ENCODE measurements at places on chromosomes 5 and 9.

GRCh38 chr9:135926402-135927194, 19.3 kb upstream of the CAMSAP1 start:
- DNase-seq, result peak; percentile 80

DNA sequence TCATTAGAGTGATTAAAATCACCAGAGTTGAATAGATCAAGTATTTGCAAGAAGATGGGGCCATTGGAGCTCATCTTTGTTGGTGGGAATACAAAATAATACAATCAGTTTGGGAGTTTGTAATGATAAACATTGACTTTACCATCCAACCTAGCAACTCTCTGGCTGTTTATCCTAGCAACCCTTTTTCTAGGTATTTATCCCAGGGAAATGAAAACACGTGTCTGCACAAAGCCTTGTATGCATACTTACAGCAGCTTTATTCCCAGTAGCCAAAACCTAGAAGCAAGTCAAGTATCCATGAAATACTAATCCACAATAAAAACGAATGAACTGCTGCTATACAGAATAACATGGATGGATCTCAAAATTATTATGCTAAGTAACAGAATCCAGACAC, 152.7 kb upstream of the DAB2 start:
- no peak for DNase-seq

DNA sequence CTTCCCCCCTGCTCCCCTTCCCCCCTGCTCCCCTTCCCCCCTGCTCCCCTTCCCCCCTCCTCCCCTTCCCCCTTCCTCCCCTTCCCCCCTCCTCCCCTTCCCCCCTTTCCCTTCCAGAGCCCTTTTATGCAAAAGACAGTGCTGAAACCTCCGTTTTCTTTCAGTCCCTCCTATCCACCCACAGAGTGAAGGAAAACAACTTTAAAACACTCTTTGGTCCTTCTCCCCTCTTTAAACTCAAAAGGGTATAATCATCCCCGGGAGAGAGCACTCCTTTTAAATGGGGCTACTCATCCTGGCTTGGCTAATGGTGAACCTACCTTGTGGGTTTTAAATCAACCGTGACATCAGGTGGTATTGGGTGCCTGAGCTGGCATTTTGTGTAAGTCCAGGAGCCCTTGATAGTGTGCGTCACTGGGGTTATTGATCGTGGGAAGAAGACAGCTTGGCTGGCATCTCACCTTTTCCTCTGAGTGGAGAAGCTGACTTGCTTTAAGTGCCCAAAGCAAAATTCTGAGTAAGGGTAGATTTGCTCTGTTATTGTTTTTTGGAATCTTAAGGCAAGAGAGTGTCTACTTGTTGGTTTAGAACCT, 2.7 kb downstream of the LARP1 start:
- DNase-seq, result no peak

GRCh38 chr9:116279230-116279629, 125.6 kb downstream of the PAPPA start:
- no peak for DNase-seq

- peak; percentile 94 for DNase-seq
These were observed at the start of gene PCSK5 for GRCh38 chr9:75890472-75891276. TSS of gene PCSK5 (plus strand) at chr9:75890673. CDS start at chr9:75891182, 509 bp downstream.

DNA sequence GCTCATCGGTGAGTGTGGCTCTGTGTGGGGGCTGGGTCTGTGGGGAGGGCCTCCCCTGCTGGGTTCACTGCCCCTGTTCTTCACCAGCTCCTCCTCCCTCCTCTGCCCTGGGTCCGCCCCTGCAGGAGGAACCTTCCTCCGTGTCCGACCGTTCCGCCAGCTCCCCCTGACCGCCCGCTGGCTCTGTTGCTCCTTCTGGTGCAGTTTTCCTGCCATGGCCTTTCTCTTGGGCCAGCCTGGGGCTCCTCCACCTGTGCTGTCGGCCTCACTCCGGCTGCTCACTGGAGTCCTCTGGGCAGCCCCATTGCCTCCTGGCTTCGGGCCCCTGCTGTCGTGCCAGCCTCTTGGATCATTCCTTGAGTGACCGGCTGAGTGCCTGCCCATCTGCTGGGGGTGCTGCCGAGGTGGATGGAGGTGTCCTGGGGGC, 12.3 kb downstream of the RNU6ATAC start:
- no peak for DNase-seq

GRCh38 chr5:58446024-58446423, 13.9 kb downstream of the PLK2 start:
- DNase-seq, result no peak

DNA sequence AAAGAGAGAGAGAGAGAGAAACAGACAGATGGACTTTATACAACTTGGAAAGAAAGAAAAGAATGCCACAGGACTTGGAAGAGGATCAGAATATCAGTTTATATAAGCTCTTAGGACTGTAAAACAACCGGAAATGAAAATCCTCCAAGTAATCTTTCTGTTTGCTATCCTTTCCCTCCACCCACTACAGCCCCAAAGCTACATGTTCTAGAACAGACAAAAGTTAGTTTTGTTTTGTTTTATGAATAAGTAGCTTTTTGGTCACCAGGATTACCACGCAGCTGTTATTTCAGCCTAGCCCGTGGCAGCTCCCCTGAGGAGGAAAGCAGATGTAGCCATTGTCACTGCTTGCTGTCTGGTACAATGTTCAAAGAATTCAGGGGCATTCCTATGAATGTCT, 66.6 kb downstream of the SH3TC2 start:
- DNase-seq, result no peak

DNA sequence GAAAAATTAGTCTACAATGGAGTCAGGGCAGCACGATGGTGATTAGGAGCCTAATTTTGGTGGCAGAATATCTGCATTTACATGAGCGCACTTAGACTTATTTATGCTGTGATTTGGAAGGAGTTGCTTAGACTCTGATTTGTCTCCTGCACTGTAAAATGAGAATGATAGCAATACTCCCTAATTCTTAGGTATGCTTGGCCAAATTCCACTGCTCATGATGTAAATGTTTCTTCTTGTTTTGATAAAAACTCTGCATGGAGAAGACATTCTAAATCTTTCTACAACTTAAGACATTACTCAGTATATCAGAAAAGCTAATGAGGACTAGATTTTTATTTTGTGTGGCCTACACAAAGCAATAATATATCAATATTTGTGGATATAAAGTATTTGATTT, 205.4 kb downstream of the CDH18 start:
- DNase-seq, result no peak

GRCh38 chr9:126942399-126942798, 27.8 kb downstream of the RALGPS1 start:
- no peak for DNase-seq
